ENCODE measurements at places on chromosomes 11 and 22. TPM values are rescaled to one million over a fixed set of nuclear protein-coding genes. Genes with fewer than 3 reads are reported as not detected.

GRCh38 chr22:28357193-28357592 lies 322.4 kb downstream of the TTC28 start:
- H3K27ac ChIP-seq, result no peak overlapping the region
- no peak for DNase-seq
- H3K4me1 ChIP-seq, result no peaks in the 10 kb centered on the region
- no peaks in the 10 kb centered on the region for H3K27me3 ChIP-seq
- no peak overlapping the region for H3K4me3 ChIP-seq
- no peaks in the 10 kb centered on the region for H3K36me3 ChIP-seq

The RFPL2 gene
- total RNA-seq, result not detected

- H3K36me3 ChIP-seq, result no peaks in the 10 kb centered on the region
- DNase-seq, result peak; percentile 25
Observed at GRCh38 chr11:369336-370018, at the start of gene B4GALNT4. B4GALNT4 (plus strand) TSS chr11:369499; CDS start chr11:369804, 305 bp downstream.

DNA sequence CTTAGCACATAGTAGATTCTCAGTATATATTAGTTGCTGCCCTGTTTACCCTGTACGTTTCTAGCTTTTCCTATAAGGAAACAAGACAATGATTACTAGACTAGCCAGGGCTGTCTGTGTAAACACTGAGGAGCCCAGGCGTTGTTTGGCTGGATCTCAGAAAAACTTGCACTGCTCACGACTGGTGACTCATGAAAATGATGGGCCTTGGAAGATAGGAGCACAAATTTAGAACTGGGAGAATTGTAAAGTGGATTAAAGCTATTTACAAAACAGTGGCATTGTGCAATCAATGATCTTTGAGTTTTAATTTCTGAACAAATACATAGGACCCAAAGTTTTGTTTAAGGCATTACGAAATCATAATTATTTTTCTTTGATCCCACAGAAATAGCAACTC lies 276.9 kb downstream of the FAM76B start:
- DNase-seq, result peak; percentile 24
- H3K36me3 ChIP-seq, result no peaks in the 10 kb centered on the region

DNA sequence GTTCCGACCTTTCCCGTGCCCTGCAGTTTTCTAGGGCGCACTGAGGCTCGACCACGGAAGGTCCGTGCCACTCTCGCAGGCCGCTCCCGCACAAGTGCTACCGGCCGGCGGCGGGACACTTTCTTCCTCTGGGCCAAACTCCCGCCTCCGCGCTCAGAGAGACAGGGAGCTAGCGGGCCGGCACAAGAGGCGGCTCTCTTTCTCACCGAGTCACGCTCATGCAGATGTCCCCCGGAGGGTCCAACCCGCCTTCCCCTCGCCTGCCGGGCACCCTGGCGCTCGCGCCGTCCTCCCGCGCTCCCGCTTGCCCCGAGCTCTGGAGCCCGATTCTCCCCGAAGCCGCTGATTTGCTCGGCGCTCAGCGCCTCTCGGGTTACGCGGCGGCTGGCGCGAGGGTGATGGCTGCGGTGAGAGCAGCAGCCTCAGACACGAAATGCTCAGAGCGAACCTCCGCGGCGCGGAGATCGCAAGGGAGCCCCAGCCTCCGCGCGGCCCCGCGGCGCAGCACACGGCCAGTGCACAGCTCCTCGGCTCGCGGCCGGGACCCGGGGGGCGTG lies 1.0 kb downstream of the LMO1 start:
- peaks cover 97% of the 10 kb centered on the region for H3K27me3 ChIP-seq
- peak; percentile 39 for DNase-seq
- no peaks in the 10 kb centered on the region for H3K36me3 ChIP-seq
- peaks cover 3% of the 10 kb centered on the region for H3K4me1 ChIP-seq

GRCh38 chr11:21472261-21472660 lies 720.6 kb upstream of the ANO5 start:
- no peaks in the 10 kb centered on the region for H3K4me1 ChIP-seq
- no peaks in the 10 kb centered on the region for H3K27me3 ChIP-seq
- no peaks in the 10 kb centered on the region for H3K36me3 ChIP-seq
- no peak overlapping the region for H3K4me3 ChIP-seq
- no peak for DNase-seq
- H3K27ac ChIP-seq, result no peak overlapping the region

GRCh38 chr22:23263651-23264555 lies 83.6 kb downstream of the BCR start:
- H3K4me1 ChIP-seq, result no peaks in the 10 kb centered on the region
- DNase-seq, result no peak
- H3K36me3 ChIP-seq, result peaks cover 13% of the 10 kb centered on the region
- no peaks in the 10 kb centered on the region for H3K27me3 ChIP-seq
- no peak overlapping the region for H3K27ac ChIP-seq

GRCh38 chr22:46150034-46150654 lies at the start of gene PPARA:
PPARA (plus strand) TSS chr22:46150526; CDS start chr22:46198384, 47,858 bp downstream.
- H3K27me3 ChIP-seq, result peaks cover 14% of the 10 kb centered on the region
- no peaks in the 10 kb centered on the region for H3K36me3 ChIP-seq
- DNase-seq, result peak; percentile 59
- peak within 1 kb of the TSS; percentile 79 for H3K4me3 ChIP-seq
- H3K4me1 ChIP-seq, result peaks cover 13% of the 10 kb centered on the region

The RTN4R gene
- total RNA-seq, result 9.6 TPM

The FAM227A gene
- total RNA-seq, result 3.8 TPM

- peak overlapping the region; percentile 51 for H3K27ac ChIP-seq
- H3K4me1 ChIP-seq, result peaks cover 67% of the 10 kb centered on the region
- H3K27me3 ChIP-seq, result no peaks in the 10 kb centered on the region
- no peak overlapping the region for H3K4me3 ChIP-seq
Observed at GRCh38 chr11:36948460-36949127, 350.6 kb upstream of the RAG2 start.

- H3K4me1 ChIP-seq, result peaks cover 4% of the 10 kb centered on the region
- no peak overlapping the region for H3K4me3 ChIP-seq
- no peaks in the 10 kb centered on the region for H3K27me3 ChIP-seq
Observed at GRCh38 chr22:50705851-50706351, 32.1 kb upstream of the ACR start.

DNA sequence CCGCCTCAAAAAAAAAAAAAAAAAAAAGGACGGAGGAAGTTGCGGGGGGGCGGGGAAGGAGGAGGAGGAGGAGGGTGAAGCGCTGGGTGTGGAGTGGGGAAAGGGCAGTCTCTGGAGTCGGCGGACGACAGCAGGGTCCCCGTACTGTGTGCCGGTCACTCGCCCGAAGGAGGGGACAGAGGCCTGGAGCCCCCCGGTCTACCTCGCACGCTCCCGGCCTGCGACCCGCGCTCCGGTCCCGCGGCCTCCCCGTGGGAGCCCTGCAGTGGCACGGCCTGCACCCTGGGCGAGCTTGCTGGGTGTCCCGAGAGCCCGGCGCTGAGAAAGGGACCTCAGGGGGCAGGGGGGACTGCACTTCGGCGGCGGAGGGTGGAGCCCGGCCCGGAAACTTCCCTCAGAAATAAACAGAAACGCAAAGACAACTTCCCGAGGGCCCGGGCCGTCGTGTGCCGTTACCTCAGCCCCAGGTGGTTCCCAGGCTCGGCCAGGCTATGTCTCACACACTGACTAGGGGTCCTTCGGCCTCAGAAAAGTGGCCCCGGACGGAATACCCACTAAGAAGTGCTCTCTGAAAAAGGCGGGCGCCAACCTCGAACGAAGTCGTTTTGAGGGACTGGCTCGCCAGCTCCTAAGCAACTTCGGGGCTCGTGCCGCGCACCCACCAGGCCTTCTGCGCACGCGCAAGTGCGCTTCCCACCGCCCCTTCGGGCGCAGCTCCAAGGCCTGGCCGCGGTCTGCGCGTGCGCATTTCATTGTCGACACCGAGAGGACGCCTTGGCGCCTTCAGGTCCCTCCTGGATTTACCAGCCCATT lies at the start of gene MAJIN:
Gene MAJIN (minus strand): TSS at position 688 of the 813 bp plus-strand sequence. CDS start 12,703 bp downstream, outside the sequence.
- no peaks in the 10 kb centered on the region for H3K36me3 ChIP-seq
- no peak within 1 kb of the TSS for H3K27ac ChIP-seq
- no peaks in the 10 kb centered on the region for H3K27me3 ChIP-seq
- no peak within 1 kb of the TSS for H3K4me3 ChIP-seq
- H3K4me1 ChIP-seq, result no peaks in the 10 kb centered on the region

The MYO7A gene
- total RNA-seq, result not detected

- no peaks in the 10 kb centered on the region for H3K4me1 ChIP-seq
- H3K36me3 ChIP-seq, result no peaks in the 10 kb centered on the region
- H3K4me3 ChIP-seq, result no peak overlapping the region
- H3K27ac ChIP-seq, result no peak overlapping the region
- DNase-seq, result no peak
Observed at GRCh38 chr11:79383874-79384273, 57.0 kb downstream of the TENM4 start.
